Aorta (tissue), 5 donors: ENCODE measurements at places on chromosomes 5 and 9. TPM values are rescaled to one million over a fixed set of nuclear protein-coding genes. Genes with fewer than 3 reads are reported as not detected.

- DNase-seq: no peak
Measured at GRCh38 chr5:53434541-53434940, 45.9 kb upstream of the FST start.

GRCh38 chr9:123262338-123262737 is 6.0 kb downstream of the STRBP start:
- no peak for DNase-seq

DNA sequence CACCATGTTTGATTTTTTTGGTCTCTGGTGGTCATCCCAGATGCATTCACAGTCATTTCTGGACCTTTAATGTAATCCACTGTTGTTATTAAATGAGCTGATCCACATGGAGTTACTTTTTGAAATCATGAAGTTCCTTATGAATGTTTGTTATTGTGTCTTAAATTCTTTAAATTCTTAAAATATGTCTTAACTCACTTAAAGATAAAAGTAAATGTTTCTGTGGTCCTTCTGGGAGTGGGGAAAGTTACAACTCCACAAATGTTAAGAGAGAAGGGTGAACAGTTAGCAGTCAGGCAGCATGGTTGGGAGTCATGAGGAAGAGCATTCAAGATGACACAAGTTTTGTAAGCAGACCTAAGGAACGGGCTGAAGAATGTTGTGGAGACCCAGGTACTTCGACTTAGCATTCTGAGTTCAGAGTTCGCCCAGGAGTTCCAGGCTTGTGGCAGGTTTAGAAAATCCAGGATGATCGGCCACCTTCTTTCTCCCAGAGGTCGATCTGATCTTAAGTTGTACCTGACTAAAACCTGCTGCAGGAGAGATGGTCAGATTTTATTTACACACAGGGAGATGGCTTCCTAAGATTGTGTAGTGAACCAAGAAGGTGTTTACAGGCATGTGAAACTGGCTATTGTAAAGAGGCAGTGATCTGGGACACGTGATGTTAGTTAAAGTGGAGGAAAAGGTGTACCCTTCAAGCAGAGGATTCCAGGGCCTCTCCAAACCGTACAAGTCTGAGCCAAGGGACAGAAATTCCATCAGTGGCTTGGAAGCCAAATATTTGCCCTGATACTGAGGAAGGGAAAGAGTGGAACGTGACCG is 17.2 kb downstream of the SLC1A1 start:
- no peak for DNase-seq

- no peak for DNase-seq
Measured at GRCh38 chr9:127546125-127546832, 65.8 kb upstream of the STXBP1 start.

- no peak for DNase-seq
Measured at GRCh38 chr5:5419291-5420210, 2.9 kb upstream of the ICE1 start.

- DNase-seq: no peak
Measured at GRCh38 chr5:80659106-80659505, 4.3 kb upstream of the DHFR start.

- no peak for DNase-seq
Measured at GRCh38 chr9:27586304-27586703, 13.0 kb upstream of the C9orf72 start.

DNA sequence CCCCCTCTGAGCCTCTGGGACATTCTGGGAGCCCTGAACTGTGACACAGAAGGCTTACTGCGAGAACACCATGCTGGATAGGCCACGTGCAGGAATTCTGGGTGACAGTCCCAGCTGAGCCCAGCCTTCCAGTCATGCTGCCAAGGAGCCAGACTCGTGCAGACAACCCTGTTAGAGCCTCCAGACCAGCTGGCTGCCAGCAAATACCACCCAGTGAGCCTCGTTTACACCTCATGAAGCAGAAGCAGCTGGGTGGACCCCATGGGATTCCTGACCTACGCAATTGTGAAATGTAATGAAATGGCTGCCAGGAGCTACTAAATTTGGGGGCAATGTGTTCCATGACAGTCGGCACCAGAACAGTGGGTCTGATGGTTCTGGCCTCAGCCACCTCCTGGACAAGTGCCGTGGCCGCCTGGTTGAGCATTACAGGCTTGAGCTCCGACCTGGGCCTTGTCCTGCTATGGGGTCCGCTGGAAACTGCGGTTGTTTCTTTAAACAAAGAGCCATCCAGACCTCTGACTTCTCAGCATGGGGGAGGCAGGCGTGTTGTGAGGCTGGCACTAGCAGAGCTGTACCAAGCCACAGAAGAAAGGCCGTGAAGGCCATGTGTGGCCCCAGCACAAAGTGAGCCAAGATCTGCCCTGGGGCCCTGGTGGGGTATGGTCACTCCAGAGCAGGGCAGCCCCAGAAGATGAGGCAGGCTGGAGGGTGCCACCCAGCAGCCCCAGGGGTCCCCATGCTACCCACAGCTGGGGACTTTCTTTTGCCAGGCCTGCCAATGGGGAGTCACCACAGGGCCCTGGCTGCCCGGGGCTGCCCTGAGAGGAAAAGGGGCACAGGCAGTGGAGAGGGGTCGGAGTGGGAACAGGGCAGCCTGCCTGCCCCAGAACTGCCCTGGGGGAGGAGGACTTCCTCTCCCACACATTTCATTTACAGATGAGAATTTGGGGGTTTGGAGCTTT is 19.3 kb upstream of the RXRA start:
- peak; percentile 23 for DNase-seq

DNA sequence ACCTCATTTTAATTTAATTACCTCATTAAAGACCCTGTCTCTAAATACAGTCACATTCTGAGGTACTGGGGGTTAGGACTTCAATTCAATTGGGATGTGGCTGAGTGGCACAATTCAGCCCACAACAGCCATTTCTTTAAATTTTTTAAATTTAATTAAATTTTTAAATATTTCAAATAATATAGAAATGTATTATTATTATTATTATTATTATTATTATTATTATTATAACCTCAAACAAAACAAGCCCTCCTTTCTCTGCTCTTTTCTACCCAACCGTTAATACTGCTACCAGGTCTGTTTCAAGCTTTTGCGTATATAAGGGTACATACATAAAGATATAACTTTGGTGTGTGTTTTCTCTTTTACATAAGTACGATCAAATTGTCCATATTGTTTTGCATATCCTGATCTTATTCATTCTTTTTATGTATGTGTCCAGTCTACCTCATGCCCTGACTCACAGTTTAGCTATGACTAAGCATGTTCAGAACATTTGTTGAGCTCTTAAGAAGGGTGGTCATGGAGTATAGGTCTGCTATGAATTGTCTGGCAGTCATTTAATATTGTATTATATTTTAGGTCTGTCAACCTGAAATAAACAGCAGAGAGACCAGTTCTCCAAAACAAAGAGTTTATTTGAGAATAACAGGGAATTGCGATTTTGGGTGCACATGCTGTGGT is 16.1 kb upstream of the RAB14 start:
- no peak for DNase-seq

DNA sequence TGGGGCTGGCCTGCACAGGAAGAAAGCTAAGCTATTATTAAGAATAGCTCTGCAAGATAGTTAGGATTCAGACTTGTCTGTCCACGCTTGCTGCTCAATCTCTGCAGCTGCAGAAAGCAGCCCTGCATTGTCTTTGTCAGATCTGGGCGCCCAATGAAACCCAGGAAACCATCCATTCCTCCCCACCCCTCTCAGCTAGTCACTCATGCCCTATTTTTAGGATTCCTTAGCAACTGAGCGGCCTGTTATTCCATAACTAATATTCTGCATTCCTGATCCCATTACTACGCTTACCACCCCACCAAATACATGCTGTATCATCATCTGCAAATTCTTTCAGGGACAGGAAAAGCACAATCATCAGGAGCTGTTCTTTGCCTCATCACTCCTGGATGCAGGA is 52.9 kb upstream of the APC start:
- DNase-seq: no peak

Gene MRPL50
- 8.9 TPM for total RNA-seq

Gene ADAMTS19
- 0.42 TPM for total RNA-seq
